Activated CD8-positive, alpha-beta memory T cell treated with anti-CD3 and anti-CD28 coated beads for 48 hours (primary cell): ENCODE measurements at places on chromosomes 2 and 18.

GRCh38 chr2:127065940-127066318, 41.0 kb downstream of the BIN1 start:
- no peak for DNase-seq

- DNase-seq = no peak
Measured at GRCh38 chr2:196376984-196377877, 205.9 kb upstream of the STK17B start.

DNA sequence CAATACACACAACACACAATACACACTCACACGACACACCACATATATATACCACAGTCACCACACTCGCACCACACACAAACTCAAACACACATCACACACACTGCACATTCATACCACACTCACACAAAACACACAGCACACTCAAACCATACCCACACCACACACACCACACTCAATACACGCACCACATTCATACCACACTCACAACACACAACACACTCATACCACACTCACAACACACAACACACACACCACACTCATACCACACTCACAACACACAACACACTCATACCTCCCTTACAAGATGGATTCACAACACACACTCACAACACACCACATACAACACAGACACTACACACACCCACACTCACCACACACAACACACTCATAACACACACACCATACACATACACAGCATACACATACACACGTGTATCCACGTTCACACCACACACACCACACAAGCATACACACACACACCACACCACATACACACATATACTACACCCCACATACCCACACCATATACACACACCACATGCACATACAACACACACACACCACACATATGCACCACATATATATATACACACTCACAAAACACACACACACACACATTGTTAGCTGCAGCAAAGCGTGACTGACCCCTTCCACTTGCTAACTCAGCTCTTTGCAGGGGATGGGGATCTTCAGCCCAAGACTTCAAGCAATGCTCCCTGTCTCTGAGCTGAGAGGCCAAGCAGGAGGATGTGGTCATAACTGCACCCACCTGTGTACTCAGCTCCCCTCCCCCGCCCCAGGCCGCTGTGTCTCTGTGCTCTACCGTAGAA, 59.0 kb downstream of the SDC1 start:
- DNase-seq = no peak

DNA sequence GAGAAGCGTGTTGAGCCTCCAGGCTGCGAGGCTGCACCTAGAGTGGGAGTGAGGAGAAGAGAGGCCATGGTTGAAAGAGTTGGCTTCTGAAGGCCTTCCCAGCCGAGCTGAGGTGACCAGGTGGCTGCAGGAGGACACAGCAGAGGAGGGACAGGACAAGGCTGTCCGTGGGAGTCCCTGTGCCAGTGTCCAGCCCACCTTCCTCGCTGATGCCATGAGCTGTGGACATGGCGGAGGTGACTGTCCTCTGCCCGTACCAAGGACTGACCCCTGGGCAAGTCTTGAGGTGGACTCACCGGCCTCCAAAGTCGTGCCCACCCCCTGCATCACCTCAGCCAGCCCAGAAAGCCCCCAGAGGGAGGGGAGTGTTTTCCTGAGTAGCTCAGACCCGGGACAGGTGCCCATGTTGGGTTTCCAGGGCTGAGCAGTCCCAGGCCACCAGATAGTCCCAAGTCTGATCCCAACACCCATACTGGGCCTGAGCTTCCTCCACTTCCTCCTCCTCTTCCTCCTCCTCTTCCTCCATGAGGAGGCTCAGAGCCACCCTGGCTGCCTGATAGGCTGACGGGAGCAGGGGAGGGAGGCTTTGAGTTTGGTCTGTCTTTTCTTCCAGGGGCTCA, 43.0 kb upstream of the FOSL2 start:
- no peak for DNase-seq

- no peak for DNase-seq
Measured at GRCh38 chr2:168667156-168667555, 135.3 kb upstream of the NOSTRIN start.

DNA sequence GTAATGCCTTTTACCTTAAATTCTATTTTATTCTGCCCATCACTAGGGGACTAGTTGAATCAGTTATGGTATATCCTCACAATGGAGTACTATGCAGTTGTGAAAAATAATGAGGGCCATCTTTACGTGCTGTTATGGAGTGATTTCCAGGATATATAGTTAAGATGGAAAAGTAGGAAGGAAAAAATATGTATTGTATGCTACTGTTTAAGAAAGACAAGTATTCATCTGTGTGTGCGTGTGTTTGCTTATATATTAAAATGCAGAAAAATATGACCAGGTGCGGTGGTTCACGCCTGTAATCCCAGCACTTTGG, 32.5 kb upstream of the MRPL33 start:
- no peak for DNase-seq

DNA sequence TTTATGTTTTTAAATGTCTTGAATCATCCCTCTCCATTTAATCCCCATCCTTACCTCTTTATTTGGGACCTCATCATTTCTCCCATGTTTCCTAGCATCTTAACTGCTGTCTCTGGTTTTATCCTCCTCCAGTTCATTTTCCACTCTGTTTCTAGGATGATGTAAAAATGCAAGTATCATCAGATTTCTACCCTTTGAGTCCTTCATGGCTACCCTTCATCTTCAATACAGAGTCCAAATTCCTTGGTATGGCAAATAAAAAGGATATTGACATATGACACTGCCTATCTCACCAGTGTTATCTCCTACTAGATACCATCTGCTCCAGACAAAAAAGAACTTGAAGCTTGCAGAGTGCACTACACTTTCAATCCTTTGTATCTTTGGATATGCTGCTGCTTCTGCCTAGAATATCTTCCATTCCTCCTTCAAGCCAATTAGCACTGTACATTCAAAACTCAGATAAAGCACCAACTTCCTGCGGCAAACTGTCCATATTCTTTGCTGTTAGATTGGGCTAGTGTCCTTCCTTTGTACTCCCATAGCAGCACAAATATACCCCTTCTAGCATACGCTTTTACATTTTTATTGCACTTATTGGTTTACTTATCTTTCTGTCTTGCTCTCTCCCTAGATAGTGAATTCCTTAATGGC, 24.6 kb upstream of the TLK1 start:
- DNase-seq = no peak

DNA sequence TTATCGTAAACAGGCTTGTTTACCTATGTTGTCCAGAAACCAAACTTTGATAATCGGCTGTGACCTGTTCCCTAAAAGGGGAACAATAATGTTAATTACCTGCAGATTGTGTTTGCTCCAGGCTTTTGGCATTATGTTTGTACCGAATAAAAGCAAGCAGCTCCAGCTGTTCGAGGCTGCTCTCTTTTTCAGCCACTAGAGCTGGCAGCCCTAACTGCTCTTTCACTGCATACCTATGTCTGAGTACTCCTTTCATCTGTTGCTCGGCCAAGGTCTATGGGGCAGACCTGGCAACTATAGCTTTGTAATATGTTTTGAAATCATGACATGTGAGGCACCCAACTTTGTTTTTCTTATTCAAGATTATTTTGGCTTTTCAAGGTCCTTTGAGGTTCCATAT, 77.8 kb upstream of the EHBP1 start:
- DNase-seq = no peak

DNA sequence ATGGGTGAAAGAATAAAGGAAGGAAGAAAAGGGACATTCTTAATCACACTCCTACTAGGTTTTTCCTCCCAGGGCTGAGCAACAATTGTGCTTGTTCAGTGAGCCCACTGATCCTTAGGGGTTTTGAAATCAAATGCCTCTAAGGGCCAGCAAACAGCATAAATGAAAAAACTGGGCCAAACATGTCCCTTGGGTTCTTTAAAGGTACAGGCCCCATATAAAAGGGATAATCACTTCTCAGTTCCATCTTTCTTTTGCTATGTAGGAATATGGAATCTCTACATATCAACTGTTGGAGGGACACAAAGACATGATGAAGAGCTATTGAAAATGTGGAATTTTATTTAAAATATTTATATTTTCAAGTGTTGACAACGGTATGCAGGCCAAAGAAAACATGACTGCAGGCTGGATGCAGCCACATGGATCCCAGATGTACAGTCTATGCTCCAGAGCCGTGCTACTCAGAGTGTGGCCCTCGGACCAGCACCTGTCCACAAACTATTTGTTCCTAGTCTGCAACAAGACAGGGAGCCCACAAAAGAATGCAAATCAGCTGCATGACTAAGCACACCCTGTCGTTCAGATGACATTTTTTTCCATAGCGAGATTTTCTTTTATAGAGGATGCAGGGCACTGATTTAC, 110.0 kb downstream of the CDH20 start:
- DNase-seq = no peak

DNA sequence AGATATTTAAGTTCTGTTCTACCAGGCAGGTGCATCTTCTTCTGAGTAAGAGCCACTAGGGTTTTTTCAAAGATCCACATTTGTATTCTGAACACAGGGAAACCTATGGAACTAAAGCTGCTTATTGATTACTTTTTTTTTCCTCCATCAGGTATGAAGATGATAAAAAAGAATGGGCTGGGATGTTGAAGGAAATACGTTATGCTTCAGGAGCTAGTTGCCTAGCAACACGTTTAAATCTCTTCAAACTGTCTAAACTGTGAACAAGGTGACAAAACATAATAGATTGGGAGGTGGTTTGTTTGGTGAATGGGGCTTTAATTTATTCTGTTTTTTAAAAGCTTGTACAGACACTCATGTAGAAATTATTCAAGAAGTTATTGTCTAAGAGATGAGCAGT, 15.9 kb downstream of the KLHL41 start:
- no peak for DNase-seq

- no peak for DNase-seq
Measured at GRCh38 chr2:20599001-20599600, 51.8 kb downstream of the HS1BP3 start.

- DNase-seq = no peak
Measured at GRCh38 chr2:85257359-85257969, 70.3 kb downstream of the TGOLN2 start.

GRCh38 chr18:10027031-10027430, 113.2 kb downstream of the VAPA start:
- DNase-seq = no peak

GRCh38 chr2:195480121-195480520, 176.9 kb upstream of the SLC39A10 start:
- DNase-seq = no peak

DNA sequence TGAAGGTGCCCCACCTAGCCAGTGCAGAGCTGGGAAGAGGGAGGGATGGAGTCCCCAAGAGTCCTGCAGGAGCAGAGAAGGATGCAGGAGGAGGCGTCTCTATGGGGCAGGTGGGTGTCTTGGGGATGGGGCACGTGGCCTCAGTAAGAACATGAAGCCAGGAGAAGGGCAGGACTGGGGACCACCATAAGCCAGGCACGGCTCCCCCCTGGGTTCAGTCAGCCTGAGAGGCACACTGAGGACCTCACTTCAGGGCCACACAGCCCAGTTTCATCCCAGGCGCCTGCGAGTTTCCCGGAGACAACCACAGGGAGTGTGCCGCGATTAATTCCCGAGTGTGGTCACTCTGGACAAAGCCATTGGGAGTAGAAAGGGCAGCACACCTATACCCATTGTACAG, 120.3 kb downstream of the GYPC start:
- no peak for DNase-seq

GRCh38 chr2:46339200-46339599, 42.0 kb downstream of the EPAS1 start:
- DNase-seq = no peak

- no peak for DNase-seq
Measured at GRCh38 chr2:38666556-38666910, 619 bp downstream of the GALM start.

DNA sequence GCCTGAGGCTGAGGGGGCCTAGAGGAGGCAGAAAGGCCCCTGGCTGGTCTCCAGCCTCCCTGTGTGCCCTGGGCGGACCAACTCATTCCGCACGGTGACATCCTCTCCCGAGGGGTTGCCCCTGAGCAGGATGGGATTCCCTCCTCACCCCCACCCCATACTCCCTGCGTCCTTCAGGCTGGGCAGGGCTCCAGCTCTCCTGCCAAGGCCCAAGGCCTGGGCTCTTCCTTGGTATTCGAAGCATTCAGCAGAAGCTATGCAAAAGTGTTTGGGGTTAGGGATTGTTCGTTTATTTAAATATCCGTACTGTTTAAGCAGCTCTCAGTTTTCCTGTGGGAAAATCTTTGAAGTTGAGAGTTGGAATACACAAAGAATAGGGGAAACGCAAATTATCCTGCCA, 113.1 kb upstream of the RAB12 start:
- no peak for DNase-seq

GRCh38 chr2:64105670-64106461, 38.4 kb downstream of the PELI1 start:
- no peak for DNase-seq

GRCh38 chr2:224860786-224861185, 144.6 kb upstream of the CCDC195 start:
- no peak for DNase-seq

- no peak for DNase-seq
Measured at GRCh38 chr2:190469771-190470170, 61.6 kb downstream of the MFSD6 start.

DNA sequence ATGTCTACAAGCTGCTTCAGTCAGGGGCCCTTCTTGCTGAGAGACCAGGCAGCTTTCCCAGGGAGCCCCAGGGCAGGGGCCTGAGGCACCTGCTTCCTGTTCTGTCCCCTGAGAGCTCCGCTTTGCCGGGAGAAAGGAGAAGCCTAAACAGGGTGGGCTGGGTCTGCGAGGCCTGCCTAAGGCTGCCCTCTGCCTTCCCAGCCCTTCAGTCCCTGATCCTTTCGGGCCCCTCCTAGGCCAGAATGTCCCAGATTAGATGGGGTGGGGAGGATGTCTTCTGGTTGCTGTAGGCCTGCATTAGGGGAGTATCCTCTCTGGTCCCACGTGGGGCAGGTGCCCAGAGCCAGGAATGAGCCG, 72.4 kb downstream of the TGOLN2 start:
- DNase-seq = no peak

GRCh38 chr2:26900831-26901321, 52.9 kb downstream of the DPYSL5 start:
- DNase-seq = no peak

- DNase-seq = no peak
Measured at GRCh38 chr2:135998879-135999278, 13.5 kb upstream of the DARS1 start.

- DNase-seq = no peak
Measured at GRCh38 chr2:188285049-188285448, 6.6 kb upstream of the GULP1 start.

DNA sequence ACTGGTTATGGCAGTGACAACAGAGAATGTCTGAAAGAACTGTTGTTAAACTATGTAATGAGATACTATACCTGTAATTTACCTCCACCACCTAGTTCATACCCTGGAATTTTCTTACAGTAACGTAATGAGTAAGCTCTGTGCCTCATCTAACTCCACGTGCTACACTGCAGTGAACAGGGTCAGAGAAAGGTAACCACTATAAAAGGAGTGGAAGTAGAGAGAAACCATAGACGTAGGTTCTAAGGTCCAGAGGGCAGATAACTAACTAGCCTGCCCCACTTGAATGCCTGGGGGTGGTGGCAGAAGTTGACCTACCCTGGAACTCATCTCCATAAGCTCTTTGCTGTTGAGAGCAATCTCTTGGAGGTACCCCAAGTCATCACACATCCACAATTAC, 32.0 kb upstream of the B4GALT6 start:
- DNase-seq = no peak
